ENCODE measurements at places on chromosomes 3 and 15. TPM values are rescaled to one million over a fixed set of nuclear protein-coding genes. Genes with fewer than 3 reads are reported as not detected.

PCSK6 gene
- total RNA-seq = 3.3 TPM

SIDT1 gene
- 17.6 TPM for total RNA-seq

GP5 gene
- 1.0 TPM for total RNA-seq

ISLR gene
- total RNA-seq = not detected

CLDN18 gene
- not detected for total RNA-seq

CCDC80 gene
- total RNA-seq = 0.02 TPM

ALG3 gene
- 53.0 TPM for total RNA-seq

UBAP1L gene
- 5.9 TPM for total RNA-seq

NDN gene
- 4.0 TPM for total RNA-seq

LRTM1 gene
- total RNA-seq = not detected

ARID3B gene
- total RNA-seq = 32.7 TPM

COLQ gene
- total RNA-seq = 3.9 TPM

CFAP161 gene
- total RNA-seq = not detected

HHLA2 gene
- 2.5 TPM for total RNA-seq

WNT7A gene
- total RNA-seq = not detected

ITGA11 gene
- total RNA-seq = 0.64 TPM

GPR160 gene
- total RNA-seq = 9.5 TPM

AMOTL2 gene
- total RNA-seq = not detected

CDC25A gene
- total RNA-seq = 30.7 TPM

STAC gene
- total RNA-seq = not detected

GATA2 gene
- total RNA-seq = not detected

TIMMDC1 gene
- total RNA-seq = 68.1 TPM

FSD2 gene
- not detected for total RNA-seq

ADAMTS17 gene
- total RNA-seq = 1.7 TPM

EIF1B gene
- total RNA-seq = 33.4 TPM

RNF111 gene
- 45.3 TPM for total RNA-seq

SLC9C1 gene
- not detected for total RNA-seq

FBXO40 gene
- not detected for total RNA-seq

APOD gene
- 0.27 TPM for total RNA-seq

LTK gene
- 1.7 TPM for total RNA-seq

SPTSSB gene
- not detected for total RNA-seq

FAM43A gene
- total RNA-seq = 2.4 TPM

SLC12A1 gene
- total RNA-seq = not detected

COL6A5 gene
- not detected for total RNA-seq

SEMA7A gene
- total RNA-seq = 6.8 TPM

LRRK1 gene
- 0.64 TPM for total RNA-seq

IMPG2 gene
- 0.20 TPM for total RNA-seq

CYP8B1 gene
- not detected for total RNA-seq

CCR3 gene
- 0.16 TPM for total RNA-seq

CEP70 gene
- 14.7 TPM for total RNA-seq

PLEKHO2 gene
- total RNA-seq = 24.2 TPM

PPP1R14D gene
- total RNA-seq = not detected

GOLGA8J gene
- not detected for total RNA-seq

All from T-helper 2 cell treated with Interferon-gamma antibody and Interleukin-4, amounts not matched to agents 100 ng/mL and 5 ng/mL, for 36 hours (primary cell).